Frontal cortex (tissue), 4 donors: ENCODE measurements at places on chromosomes 5 and 9. TPM values are rescaled to one million over a fixed set of nuclear protein-coding genes. Genes with fewer than 3 reads are reported as not detected.

DNA sequence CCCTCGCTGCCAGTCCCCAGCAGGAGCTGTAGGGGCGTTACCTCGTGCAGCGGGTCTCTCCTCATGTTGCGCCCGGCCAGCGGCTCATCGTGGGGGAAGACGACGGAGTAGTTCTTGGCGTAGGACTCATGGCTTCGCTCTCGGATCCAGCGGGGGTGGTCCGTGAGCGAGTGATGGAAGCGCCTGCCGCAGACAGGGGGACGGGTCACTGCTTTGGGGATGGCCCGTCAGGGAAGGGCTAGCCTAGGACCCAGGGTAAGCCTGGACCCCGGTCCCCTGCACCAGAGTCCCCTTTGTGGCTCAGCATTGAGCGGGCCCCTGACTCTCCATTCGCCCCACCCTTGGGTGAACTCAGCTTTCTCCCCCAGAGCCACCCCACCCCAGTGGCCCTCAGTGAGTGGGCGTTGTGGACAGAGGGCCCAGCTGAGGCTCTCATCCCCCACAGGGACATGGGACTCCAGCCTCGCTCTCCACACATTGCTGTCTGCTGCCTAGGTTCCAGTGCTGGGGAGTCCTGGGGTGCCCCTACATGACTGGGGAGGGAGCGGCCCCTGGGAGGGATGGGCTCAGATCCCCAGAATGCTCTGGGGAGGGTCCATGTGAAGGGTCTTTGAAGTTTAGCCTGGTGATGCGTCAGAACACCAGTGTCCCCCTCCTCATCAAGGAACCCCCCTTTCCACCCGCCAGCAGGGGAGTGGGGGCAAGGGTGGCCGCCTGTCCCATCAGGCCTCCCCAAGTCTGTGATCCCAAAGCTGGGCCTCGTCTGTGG is 29.7 kb downstream of the SARDH start:
- DNase-seq: no peak

- DNase-seq: no peak
Measured at GRCh38 chr9:83560169-83560826, 22.1 kb upstream of the FRMD3 start.

DNA sequence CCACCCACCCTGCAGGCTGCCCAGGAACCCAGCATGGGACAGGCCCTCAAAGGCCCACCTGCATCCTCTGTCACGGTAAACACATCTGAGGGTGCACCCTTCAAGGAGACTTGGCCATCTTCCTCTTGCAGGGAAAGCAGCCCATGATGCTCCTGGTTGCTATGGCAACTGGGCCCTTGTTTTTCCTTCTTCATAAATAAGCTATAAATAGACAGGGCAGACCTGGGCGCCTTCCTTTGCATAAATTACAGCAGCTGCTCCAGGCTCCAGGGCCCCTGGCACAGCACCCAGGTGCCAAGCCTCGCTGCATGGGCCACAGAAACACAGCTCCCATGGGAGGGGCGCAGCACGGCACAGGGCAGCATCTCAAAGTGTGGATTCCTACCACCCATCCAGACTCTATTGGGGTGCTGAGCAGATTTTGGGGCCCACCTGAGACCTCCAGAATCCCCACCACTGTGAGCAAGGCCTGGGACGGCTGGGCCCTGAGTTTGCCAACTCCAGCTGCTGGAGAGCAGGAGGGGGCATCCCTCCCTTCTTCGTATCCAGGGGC is 5.8 kb upstream of the PSMB7 start:
- peak; percentile 45 for DNase-seq

GABBR2 gene
- 39.9 TPM for total RNA-seq

GRCh38 chr5:112221128-112221527 is 197.9 kb downstream of the EPB41L4A start:
- DNase-seq: no peak

- DNase-seq: no peak
Measured at GRCh38 chr5:79875230-79875629, 115.8 kb downstream of the MTX3 start.

GRCh38 chr5:24110004-24110615 is 534.7 kb downstream of the CDH10 start:
- peak; percentile 18 for DNase-seq

DNA sequence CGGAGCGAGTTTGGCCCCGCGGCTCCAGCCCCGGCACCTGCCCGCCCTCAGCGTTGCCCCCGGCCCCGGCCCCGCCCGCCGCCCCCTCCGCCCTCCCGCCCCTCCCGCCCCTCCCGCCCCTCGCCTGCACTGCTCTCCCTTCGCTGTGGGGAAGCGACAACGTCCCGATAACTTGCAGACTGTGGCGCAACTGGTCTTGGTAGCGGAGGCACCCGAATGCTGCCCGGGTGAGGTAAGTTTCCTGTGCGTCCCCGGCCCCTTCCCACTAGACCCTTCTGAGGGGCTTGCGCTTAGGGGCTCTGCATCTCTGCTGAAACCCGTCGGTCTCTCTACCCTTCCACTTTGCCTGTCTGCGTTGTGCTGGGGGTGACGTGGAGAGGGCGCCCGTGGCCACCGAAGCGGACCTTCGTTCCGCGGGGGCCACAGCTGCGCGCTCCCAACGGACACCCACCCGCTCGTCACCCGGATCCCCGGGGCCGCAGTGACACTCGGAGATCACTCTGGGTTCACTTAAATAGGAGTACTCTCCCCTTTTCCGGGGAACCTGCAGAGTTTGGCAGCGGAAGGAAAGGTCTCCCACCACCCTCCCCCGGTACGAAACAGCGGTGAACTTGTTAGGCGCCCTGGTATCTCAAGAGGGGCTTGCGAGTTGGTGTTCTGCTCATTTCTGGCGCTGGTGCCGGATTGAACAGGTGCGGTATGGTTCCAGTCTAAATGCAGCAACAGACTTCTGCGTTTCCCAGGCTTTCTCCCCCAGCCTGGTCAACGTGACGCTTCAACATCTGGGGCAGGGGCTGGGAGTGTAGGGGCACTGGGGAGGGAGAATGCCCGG is 707 bp downstream of the PIP5K1B start:
- DNase-seq: peak; percentile 52

TMOD1 gene
- total RNA-seq: 20.0 TPM

GTF2H2C gene
- 110 TPM for total RNA-seq

GRCh38 chr5:54156577-54156976 is 153.8 kb downstream of the ARL15 start:
- DNase-seq: no peak

KLF4 gene
- 2.0 TPM for total RNA-seq

PFN3 gene
- total RNA-seq: 0.82 TPM

DNA sequence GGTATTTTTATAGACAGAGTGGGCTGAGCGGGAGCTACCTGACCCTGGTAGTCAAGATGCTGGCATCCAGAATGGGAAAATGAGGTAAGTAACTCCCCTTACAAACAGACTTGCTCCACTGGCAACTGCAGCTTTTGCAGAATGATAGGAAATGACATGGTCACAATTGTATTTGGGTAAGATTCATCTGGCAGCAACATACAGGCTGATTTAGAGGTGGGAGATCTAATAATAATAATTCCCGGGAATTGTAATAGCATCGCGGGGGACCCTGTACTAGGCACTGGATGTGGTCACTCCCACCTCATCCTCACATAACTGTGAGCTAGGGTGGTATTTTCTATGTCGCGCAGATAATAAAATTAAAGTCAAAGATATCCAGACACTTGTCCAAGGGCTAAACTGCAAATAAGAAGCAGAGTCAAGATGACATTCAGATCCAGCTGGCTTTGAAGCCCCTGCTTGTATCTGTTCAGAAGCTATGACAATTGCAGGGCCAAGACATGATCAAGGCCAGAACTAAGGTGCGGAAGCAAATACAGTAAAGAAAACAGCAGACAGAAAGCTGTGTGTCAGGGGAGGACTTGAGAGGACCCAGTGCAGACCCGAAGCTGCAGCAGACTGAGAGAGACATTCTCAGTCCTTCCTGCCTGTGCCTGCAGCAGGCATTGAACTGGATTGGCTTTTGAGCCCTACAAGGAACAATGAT is 507.2 kb downstream of the BNC2 start:
- DNase-seq: no peak

DNA sequence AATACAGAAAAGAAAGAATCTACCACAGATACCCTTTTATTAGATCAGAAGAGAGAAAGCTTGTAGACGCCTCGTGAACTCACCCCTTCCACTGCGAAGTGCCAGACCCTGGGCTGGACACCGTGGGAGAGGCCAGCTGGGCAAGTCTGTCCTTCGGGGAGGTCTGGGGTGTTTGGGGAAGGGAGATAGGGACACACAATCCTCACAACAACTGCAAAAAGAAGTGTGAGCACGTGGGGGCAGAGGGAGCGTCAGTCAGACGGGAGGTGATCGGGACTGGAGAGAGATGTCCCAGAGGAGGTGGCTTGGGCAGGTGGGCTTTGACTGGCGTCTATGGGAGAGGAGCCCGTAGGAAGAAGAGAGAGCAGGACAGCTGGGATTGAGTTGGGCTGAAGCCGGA is 27.3 kb upstream of the GRHPR start:
- no peak for DNase-seq

- DNase-seq: no peak
Measured at GRCh38 chr9:105385381-105385985, 62.4 kb upstream of the FSD1L start.

DNA sequence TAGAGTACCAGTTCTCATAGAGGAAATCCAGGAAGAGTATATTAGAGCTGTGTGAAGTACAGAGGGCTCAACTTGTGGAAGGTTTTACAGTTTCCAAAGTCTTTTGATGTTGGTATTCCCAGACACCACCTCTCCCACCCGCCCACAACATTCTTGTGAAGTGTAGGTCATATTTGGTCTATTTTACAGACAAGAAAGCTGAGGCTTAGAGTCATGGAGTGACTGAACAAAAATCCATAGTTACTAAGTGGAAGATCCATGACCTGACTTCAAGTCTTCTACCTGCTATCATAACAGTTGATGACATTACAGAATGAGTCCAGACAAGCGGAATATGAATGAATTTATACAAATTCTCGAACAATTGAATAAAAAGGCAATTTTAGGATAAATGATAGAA is 187.1 kb upstream of the RPS23 start:
- DNase-seq: no peak

DNA sequence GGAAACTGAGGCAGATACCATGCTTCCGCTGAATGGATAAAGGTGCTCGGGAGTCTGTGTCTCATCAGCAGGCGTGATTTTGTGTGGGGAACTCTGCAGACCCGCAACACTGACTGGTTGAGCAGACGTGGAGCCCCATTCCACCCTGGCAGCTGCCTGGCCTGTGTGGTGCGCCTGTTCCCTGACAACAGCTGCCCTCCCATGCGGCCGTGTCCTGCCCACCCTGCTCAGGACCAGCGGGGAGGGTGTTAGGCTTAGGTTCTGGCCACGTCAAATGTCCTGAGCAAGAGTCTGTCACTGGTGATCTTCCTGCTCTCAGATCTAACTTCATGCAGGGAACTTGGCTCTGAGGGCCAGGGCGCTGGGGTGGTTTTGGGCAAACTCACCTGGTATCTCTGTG is 417.7 kb upstream of the IRX4 start:
- no peak for DNase-seq

DNA sequence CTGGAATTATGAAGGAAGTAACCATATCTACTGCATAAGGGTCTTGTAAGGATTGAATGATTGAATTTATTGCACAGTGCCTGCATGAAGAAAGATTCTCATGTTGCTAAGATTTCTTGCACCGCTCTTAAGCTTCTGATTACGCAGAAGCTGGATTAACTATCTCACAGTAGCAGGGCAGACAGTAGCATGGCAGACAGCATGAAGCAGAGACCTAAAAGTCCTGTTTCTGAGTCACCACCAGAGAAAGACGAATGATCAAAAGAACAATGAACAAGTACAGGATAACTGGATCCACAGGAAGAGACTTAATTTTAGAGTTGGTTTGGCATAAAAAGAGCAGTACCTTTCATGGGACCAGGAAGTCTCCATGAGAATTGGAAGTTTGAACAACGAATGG is 142.4 kb downstream of the MAPKAP1 start:
- DNase-seq: no peak

CARTPT gene
- total RNA-seq: 2.9 TPM

DNA sequence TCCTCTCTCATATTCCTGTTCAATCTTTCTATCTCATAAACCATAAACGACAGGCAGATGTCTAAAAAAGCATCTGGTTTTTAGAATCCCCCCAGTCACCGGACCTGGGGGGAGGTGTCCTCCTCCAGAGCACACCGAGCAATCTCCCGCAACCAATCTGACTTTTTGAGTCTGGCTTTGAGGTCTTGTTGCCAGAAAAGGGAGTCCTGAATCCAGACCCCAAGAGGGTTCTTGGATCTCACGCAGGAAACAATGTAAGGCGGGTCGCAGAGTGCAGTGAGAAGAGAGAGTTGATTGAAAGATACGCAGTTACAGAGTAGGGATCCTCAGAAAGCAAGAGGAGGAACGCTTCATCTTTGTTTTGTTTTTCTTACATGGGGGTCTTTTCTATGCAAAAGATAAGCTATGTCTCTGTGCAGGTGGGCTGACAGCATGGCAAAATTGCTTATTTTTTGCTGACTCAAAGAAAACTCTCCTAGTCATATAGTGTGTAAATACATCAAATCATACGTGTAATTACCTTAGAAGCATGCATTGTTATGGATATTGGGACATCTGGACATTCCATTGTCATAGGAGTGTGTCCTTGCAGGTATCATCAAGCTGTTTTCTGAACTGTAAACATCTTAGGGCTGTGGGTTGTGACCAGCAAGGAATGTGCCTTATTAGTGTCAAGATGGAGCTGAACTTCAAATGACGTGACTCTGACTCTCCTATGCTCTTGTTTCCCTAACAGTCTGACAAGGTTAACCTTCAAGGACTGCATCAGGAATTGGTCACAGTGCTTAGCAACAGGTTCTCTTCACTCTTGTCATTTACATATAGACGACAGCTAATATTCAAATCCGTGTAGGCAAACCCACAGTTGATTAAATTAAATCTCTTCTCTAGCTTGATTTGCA is 159.3 kb upstream of the DAPK1 start:
- no peak for DNase-seq

GRCh38 chr9:8158574-8158973 is 359.0 kb upstream of the DMAC1 start:
- no peak for DNase-seq

CDKN2B-AS1 gene
- 0.41 TPM for total RNA-seq

GRCh38 chr9:3023449-3023848 is 179.6 kb upstream of the PUM3 start:
- no peak for DNase-seq

ZBTB34 gene
- total RNA-seq: 73.8 TPM

DNA sequence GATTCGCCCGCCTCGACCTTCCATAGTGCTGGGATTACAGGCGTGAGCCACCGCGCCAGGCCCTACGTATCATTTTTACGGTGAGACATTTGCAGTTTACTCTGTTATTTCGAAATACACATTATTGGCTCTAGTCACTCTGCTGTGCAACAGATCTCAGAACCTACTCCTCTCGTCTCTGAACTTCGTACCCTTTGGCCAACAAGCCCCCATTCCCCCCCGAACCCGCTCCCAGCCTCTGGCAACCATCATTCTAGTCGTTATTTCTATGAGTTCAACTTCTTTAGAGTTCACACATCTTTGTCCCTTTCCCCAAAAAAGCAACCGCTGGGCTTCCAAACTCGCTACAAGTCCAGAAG is 735 bp downstream of the PTGR1 start:
- DNase-seq: no peak

DNA sequence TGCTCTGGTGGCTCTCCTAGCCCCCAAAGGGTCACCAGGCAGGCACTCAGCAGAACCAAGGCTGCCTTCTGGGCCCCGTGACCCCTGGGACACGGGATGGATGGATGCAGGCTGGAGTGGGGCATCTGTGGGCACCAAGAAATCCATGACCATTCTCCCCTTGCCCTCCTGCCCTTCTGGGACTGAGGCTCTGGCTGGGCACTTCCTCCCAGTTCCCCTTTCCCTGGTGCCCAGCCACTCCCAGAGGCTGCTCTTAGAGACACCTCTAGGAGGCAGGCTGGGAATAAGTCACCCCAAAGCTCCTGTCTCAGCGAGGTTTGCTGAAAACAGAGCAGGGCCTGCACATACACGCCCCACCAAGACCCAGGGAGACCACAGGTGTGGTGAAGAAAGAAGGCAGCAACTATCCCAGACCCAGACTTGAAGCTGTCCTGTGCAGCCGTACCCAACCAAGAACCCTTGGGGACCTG is 943 bp downstream of the STING1 start:
- no peak for DNase-seq
